ENCODE measurements at places on chromosomes 7 and 10.

DNA sequence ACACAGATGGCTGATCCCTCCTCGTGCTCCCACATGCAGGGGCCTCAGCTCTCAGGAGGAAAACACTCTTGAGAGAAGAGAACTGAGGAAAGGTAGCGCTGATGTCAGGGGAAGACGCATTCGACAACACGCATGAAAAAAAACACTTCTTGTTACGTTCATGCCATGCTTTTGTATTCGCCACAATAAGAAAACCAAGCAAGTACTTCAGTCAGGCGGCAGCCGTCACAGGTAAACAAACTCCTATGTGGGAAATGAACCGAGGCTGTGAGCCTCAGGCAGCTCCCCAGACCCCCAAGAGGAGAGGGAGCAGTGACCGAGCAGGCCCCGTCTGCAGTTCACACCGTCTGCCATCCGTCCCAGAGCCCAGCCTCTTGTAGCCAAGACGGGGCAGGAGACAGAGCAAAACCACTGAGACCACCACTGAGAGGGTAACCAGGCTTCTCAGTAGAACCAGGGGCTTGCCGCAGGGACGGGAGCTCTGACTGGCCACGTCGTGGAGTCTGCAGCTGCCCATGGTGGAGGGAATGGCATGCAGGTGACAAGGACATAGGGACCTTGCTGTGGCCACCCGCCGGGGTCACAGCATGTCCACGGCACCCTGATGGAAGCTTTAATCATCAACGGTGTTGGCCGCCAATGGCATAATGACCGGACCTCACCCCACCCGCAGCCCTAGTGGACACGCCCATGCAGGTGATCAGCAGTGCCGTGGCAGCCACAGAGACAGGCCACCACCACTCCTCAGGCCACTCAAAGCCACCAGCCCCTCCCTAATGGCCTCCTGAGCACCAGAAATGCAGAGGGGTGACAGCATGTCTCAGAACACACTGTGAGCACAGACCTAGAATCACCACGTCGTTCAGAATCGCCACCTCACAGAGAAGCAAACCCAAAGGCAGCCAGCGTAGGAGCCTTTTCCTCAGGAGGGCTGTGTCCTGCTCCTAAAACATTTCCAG, 304.3 kb downstream of the PTPRN2 start:
- no peak for DNase-seq

- no peak for DNase-seq
These were observed 25.0 kb upstream of the C1GALT1 start for GRCh38 chr7:7157177-7157886.

DNA sequence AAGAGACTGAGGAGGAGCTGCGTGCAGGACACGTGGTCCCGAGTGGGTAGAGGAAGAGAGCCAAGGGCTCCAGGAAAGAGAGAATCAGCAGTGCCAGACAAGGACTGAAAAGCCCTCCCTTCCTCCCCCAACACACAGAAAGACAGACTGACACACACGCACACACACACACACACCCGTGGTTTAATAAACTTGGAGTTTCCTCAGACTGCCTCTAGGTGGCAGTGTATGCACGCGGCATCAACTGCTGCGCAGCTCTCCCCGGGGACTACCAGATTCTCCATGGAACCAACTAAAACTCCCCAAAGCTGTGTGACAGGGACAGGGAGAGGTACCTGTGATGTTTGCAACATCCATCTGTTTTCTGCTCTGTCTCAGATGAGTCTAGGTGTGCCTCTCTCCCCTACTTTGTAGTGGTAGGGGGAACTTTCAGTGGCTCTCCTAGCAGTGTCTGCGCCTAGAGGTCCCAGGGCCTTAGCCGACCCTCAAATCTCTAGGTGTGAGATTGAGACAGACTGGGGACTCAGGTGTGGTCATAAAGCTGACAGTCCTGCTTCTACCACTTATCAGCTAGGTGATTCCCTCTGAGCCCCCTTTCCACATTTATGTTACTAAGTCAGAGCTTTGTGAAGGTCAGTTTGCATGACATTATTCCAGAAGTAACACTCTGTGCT, 9.3 kb upstream of the TSPAN14 start:
- DNase-seq = peak; percentile 39

DNA sequence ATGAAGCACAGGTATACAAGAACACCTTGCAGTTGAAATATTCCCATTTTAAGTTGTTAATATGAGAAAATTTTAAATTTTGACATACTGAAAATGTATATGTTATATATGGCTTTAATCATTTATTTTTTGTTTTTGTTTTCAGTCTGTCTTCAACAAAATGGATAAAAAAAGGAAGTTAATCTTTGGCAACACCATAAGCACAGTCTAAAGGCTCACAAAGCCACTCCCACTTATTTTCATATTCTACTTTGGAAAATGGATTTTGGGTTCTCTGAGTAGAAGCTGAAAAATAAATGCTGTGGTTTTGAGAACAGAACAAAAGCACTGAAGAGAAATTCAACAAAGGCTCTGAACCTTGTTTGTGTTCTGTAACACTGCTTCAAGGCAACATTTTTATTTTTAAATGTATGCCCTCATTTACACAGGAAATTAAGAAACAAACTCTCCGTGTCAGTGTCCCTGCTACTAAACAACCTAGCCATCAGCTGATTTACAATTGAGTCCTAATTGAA, 81.3 kb upstream of the LRRN3 start:
- no peak for DNase-seq

DNA sequence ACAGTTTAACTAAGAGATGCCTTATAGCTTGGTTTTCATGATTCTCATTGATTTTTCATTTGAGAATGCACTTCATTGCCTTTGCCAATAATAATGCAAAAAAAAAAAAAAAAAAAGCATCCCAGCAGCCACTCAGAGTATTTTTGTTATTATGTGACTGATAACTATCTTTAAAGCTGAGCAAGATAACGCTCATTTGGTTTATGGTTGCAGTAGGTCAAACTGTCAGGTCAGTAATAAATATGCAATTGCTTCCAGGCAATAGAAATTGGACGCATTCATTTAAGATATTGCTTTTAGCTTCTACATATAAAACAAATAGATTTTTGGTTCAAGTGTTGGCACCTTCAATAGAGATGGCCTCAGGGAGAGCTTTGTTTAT, 215.1 kb downstream of the PRPF18 start:
- DNase-seq = no peak

- no peak for DNase-seq
These were observed 218.2 kb upstream of the KLF14 start for GRCh38 chr7:130951976-130952876.

DNA sequence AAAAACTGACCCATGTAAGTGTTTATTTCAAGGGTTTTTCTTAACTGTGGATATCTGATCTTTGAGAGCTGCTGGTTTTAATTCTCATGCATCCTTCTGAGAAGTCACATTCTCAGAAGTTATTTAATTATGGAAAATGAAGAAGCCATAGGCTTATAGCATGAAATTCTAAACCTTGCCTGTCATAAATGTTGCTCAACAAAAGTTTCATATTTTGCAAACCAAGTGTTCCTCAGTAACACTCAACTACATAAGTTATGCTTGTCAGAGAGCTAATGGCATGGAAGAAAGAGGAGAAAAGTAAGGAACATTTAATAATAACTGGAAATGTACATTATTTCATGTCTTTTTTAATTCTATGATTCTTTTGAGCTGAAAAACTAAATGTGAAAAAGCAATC, 78.6 kb upstream of the MPP7 start:
- DNase-seq = no peak

GRCh38 chr10:107141524-107142061, 22.9 kb downstream of the SORCS1 start:
- DNase-seq = no peak

DNA sequence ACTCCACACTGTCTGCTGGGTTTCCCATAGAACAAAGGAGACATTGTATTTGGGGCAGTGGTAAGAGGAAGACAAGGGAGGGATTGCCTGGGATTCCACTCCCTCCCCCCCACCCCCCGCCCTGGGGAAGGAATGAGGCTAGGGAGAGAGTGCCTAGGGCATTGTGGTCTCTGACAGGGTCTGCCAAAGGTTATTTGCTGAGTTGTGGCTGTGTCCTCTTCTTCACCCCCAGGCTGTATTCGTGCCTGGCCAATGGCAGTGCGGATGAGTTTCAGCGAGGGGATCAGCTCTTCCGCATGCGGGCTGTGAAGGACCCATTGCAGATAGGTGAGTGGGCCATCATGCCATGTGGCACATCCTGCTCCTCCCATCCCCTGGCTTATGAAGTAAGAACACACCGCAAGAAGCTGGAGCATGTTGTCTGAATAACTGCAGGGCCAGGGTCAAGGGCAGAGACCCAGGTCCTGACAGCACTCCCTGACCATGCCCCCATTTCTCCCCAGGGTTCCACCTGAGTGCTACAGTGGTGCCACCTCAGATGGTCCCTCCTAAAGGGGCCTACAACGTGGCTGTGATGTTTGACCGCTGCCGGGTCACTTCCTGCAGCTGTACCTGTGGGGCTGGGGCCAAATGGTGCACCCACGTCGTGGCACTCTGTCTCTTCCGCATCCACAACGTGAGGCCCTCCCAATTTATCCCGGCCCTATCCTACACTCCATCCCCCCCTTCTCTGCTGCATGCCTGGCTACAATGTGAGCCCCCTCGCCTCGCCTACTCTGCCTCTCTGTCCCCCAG, 3.7 kb downstream of the ZSWIM8 start:
- no peak for DNase-seq

GRCh38 chr10:35892526-35892925, 250.4 kb upstream of the FZD8 start:
- DNase-seq = no peak

GRCh38 chr10:81894616-81895015, 19.6 kb downstream of the NRG3 start:
- no peak for DNase-seq
